A549 (cell line): ENCODE measurements at places on chromosomes 3 and 15. TPM values are rescaled to one million over a fixed set of nuclear protein-coding genes. Genes with fewer than 3 reads are reported as not detected.

- DNase-seq = no peak
Measured at GRCh38 chr3:70982284-70982683, 601.2 kb downstream of the FOXP1 start.

DNA sequence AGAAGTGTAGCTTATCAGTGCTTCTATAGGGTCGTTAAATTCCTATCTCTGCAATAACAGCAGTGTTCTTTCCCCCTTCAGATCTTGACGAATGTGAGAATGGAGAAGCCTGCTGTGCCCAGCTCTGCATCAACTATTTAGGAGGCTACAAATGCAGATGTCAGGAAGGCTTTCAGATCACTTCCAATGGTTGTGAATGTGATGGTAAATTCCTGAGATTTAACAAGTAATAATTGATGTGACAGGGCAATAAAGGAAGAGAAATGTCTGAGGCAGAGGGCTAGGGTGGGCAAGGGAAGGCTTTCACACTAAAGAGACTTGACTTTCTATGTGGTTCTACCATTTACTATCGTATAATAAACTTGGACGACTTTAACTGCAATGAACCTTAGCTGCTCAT is 711.7 kb upstream of the GOLIM4 start:
- no peak for DNase-seq

DNA sequence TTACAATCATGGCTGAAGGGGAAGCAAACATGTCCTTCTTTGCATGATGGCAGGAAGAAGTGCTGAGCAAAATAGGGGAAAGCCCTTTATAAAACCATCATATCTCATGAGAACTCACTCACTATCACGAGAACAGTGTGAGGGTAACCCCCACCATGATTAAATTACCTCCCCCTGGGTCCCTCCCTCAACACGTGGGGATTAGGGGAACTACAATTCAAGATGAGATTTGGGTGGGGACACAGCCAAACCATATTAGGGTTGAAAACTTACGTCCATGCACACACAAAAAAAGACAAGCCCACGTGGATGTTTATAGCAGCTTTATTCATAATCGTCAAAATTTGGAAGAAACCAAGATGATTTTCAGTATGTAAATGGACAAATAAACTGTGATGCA is 72.3 kb downstream of the RPL22L1 start:
- DNase-seq = no peak

DNA sequence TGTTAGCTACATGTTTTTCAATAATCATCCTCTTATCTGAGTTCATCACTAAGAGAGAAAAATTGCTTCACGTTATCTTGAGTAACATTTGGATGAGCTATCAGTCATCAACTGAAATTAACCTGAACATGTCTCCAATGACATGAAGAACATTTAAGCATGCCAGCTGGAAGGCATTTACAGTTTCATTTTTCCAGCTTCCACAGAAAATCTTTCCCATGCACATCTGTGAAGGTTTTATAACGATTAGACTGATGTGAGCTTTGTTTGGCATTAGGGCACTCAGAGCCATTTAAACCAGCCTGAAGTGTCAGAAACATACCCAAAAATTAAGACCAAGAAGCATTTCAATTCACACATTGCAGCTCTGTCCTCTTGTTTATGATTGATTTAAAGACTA is 235.8 kb upstream of the ARHGEF26 start:
- DNase-seq = no peak

DNA sequence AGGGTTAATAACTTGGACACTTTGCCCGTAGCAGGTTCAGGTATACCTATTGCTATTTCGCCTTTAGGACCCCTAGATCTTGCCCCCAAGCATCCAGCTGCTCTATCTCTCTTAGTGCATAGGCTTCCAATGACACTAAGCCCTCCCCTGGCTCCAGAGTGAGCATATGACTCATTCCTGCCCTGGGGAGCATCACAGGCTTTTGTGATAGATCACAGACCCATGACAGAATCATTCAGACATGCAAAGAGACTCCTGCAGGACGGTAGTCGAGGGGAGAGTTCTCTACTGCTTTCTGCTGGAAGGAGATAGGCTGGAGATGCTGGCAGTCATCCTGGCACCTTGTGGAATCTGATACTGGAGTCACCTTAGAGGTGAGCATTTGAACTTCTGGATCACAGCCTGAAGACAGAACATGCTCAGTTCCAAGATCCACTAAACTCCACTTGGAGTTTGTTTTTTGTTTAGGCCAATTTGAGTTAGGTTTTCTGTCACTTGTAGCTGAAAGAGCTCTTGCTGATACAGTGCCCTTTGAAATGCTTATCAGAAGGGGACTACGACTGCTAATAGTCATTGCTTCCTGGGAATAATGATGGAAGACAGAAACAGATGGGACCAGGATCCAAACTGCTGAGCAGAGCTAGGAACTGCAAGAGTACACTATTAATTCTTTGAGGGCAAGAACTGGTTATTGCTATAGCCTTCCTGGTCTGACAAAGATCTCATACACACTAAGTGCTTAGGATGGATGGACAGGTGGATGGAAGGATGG is 11.0 kb downstream of the LYSMD2 start:
- DNase-seq = peak; percentile 88

GRCh38 chr3:15345608-15346137 is 13.3 kb upstream of the SH3BP5 start:
- no peak for DNase-seq

DNA sequence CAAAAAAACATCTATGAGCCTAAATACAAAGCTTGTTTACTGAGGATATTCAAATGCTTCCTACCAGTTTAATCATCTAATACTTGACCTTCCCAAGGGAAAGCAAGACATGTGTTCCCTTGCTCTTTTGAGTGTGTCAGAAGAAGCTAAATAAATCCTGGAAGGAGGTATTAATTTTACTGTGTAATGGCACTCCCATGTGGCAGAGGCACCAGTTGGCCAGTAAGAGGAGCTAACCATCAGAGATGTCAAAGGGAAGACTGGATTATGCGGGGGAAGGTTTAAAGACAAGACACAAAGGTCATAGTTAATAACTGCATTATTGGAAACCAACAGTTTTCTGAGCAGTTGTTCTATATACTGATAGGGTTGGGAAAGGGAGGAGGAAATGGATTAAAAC is 125.1 kb downstream of the SUCLG2 start:
- DNase-seq = no peak

DNA sequence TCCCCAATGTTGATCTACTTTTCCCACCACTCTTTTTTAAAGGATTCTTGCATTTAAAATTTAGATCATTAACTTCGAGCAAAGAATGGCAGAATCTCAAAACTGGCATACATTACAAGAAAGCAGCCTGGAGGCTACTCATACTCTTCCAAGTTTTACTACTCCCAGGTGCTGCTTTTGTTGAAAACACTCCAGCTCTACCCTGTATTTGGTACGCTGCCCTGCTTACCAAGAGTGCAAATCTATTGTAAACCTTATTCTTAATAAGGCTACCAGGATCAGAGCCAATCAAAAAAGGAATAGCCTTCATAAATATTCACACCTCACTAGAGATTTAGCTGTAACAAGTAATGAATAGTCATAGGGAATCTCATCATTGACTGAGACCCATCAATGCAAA is 11.6 kb upstream of the CNTN3 start:
- no peak for DNase-seq

DNA sequence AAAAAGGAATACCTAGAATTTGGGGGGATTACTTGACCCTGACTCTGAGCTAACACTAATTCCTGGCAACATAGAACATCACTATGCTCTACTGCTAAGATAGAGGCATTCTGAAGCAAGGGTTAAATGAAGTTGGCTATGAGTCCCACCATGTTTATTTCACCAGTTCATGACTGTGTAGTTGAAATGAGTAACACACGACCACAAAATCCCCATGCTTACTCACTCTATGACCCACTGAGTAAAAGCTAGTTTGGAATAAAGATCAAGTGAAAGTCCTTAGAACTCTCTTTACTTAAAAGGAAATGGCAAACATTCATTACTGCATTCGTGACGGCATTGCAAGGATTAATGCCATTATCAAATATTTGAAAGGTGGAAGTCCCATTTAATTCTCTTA is 47.4 kb downstream of the MRPL46 start:
- peak; percentile 57 for DNase-seq

GRCh38 chr3:84967767-84968581 is 9.2 kb downstream of the CADM2 start:
- DNase-seq = no peak

GRCh38 chr3:54427941-54428871 is 305.9 kb downstream of the CACNA2D3 start:
- peak; percentile 65 for DNase-seq

DNA sequence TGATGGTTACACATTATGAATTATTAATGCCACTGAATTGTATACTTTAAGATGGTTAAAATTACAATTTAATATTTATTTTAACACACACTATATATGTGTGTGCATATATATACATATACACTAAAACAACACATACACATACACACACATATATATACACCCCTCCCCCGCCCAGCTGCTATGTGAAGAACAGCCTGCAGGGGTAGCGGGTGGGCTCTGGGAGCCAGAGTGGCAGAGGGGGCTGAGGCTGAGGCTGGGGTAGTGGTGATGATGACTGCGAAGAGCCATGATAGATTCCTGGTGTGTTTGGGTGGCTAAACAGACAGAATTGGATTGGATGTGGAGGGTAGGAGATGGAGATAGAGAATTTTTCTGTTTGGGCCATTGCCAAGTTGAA is 39.4 kb upstream of the APEH start:
- no peak for DNase-seq

DNA sequence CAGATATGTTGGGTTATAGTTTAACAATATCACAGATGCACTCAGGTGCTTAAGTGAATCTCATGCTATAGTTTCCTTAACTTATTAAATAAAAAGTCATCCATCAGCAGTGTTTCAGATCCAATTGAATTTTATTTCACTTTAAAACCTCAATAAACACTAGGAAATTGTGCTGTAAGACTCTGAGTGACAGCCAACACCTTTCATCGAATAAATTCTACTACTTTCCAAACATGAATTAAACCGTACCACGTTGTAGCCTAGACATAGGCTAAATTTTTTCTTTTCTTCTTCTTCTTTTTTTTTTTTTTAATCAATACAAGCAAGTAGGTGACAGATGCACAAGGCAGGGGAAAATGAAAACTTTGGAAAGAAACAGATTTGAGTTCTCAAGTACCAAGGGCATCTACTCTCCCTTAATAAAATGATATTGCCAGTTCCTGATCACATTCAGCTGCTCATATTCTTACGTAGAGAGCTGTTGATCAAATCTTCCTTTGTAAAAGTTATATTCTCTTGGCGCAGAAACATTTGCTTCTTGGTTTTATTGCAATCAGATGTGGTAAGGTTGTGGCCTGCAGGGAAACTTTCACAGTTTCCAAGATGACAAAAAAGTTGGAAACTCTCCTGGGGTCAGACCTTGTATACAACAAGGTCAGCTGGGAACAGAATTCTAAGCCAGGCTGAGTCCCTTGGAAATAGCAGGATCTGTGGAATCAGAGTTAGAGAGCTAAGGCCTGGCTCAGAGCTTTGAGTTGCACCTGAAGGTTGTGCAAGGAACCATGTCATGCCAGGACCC is 147.7 kb downstream of the CD47 start:
- no peak for DNase-seq

GRCh38 chr3:58038675-58039292 is 30.6 kb downstream of the FLNB start:
- no peak for DNase-seq

GRCh38 chr3:197372047-197372661 is 73.7 kb upstream of the DLG1 start:
- DNase-seq = no peak

GRCh38 chr3:170046269-170047132 is 8.7 kb downstream of the GPR160 start:
- no peak for DNase-seq

DNA sequence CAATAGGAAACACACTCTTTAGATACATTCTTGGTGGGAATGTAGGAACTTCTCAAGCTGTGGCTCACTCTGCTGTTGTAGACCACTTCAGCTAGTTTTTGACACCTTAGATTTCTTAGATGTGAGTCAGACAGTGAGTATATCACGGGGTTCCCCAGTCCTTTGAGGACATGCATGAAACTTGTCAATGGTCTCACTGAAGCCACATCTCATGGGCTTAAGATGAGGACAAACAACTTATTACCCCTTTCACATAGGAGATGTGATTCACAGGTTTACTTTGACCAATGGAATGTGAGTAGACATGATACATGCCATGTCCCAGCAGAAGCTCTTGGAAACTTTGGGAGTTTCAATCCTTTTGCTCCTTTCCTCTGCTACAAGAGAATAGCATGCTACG is 325.5 kb downstream of the CHST2 start:
- DNase-seq = no peak

DNA sequence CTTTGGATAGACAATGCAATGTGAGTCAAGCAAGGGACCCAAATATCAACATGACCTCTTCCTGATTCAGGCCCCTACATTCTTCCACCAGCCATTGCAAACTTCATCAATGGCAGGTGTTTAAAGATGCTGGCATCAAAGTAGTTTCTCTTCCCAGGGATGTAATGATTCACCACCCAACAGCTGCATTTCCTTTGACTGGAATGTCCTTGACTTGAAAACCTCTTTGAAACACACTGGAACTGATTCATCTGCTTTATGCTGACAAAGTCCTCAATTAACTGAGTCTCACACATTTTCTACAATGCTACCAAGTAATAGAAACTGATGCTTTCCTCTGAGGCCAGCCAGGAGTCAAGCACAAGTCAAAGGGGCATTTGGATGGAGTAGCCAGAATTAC is 385.5 kb downstream of the GBE1 start:
- DNase-seq = no peak

CLSTN2 gene
- 0.03 to 0.05 TPM (median 0.04 TPM) in 3 replicates for polyA plus RNA-seq

SOX2 gene
- polyA plus RNA-seq = 1.9 to 2.2 TPM (median 2.1 TPM) in 3 replicates

ZBED2 gene
- polyA plus RNA-seq = 1.1 to 1.9 TPM (median 1.8 TPM) in 3 replicates

PRR23C gene
- not detected in 3 replicates for polyA plus RNA-seq

LMLN gene
- 2.2 to 2.4 TPM (median 2.2 TPM) in 3 replicates for polyA plus RNA-seq

ZNF620 gene
- polyA plus RNA-seq = 2.1 to 2.5 TPM (median 2.4 TPM) in 3 replicates

TMCO5A gene
- not detected in 3 replicates for polyA plus RNA-seq

AMT gene
- 0.49 to 0.83 TPM (median 0.70 TPM) in 3 replicates for polyA plus RNA-seq

LRTM1 gene
- polyA plus RNA-seq = not detected in 3 replicates
